ENCODE measurements at places on chromosomes 4 and X. TPM values are rescaled to one million over a fixed set of nuclear protein-coding genes. Genes with fewer than 3 reads are reported as not detected.

DNA sequence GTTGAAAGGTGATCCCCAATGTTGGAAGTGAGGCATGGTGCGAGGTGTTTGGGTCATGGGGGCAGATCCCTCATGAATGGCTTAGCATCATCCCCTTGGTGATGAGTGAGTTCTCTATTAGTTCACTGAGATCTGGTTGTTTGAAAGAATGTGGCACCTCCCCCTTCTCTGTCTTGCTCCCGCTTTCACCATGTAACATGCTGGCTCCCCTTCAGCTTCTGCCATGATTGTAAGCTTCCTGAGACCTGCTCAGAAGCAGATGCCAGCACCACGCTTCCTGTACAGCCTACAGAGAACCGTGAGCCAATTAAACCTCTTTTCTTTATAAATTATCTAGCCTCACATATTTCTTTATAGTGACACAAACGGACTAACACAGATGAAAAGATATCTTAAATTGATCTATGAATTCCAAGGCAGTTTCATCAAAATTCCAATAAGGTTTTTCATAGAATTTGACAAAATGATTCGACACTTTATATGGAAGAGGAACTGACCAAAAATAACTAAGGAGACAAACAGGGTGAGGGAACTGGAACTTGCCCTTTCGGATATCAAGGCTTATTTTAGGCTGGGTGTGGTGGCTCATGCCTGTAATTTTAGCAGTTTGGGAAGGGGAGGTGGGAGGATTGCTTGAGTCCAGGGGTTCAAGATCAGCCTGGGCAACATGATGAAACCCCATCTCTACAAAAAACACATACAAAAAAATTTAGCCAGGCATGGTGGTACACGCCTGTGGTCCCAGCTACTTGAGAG, 56.9 kb upstream of the OGT start:
- H3K27ac ChIP-seq: no peak overlapping the region
- H3K4me3 ChIP-seq: no peak overlapping the region
- no peaks in the 10 kb centered on the region for H3K36me3 ChIP-seq
- no peaks in the 10 kb centered on the region for H3K27me3 ChIP-seq
- no peaks in the 10 kb centered on the region for H3K4me1 ChIP-seq

DNA sequence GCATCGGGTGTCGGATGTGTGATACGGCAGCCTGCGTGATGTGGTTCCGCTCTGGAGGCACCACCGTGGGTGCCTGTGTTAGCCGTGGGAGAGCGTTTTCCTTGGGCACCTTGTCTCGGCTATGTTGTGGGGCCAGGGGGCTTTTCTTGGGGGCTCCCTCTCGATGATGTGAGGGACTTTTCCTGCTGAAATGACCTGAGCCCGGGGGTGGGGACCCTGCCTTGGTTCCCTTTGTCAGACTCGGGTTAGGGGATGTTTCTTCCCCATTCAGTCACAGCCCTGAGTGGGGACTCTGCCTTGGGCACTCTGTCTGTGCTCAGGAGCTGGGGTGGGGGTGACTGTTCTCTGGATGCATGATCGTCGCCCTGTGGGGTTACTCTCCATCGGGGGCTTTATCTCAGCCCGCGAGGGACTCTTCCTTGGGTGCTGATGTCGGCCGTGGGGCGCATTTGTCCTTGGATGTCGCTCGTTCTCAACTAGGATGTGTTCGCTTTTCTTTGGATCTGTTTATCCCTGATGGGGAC, 26.7 kb downstream of the CT45A3 start:
- H3K27me3 ChIP-seq: no peaks in the 10 kb centered on the region
- H3K4me1 ChIP-seq: no peaks in the 10 kb centered on the region
- H3K27ac ChIP-seq: no peak overlapping the region

- peaks cover 11% of the 10 kb centered on the region for H3K4me1 ChIP-seq
- peak within 1 kb of the TSS; percentile 74 for H3K4me3 ChIP-seq
- no peaks in the 10 kb centered on the region for H3K27me3 ChIP-seq
Measured at GRCh38 chr4:169010125-169011023, at the start of gene CBR4. Gene CBR4 (minus strand): TSS chr4:169010255. CDS start chr4:169010089, 166 bp downstream.

The ATP6AP2 gene
- 62.0 TPM for total RNA-seq

The FRMD7 gene
- total RNA-seq: not detected

DNA sequence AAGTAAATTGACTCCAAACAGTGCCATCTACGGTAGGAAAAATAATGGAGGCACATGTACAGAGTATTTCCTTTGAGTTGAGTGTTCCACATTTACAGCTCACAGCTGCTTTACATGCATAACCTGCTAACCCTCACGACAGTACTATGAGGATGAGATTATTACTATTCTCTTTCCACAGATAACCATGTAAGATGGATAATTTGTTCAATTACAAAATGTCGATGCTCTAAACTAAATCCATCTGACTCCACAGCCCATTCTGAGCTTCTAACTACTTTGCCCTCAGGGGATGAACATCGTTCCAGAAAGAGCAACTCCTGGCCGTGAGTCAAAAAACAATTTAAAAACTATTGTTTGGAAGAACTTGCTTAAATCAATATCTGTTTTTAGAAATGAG, 330.4 kb upstream of the NWD2 start:
- H3K4me1 ChIP-seq: no peaks in the 10 kb centered on the region
- H3K27me3 ChIP-seq: no peaks in the 10 kb centered on the region
- DNase-seq: no peak
- H3K36me3 ChIP-seq: no peaks in the 10 kb centered on the region
- no peak overlapping the region for H3K4me3 ChIP-seq
- no peak overlapping the region for H3K27ac ChIP-seq

Measured in HCT116 (cell line).